ENCODE measurements at places on chromosomes 11 and 22.

DNA sequence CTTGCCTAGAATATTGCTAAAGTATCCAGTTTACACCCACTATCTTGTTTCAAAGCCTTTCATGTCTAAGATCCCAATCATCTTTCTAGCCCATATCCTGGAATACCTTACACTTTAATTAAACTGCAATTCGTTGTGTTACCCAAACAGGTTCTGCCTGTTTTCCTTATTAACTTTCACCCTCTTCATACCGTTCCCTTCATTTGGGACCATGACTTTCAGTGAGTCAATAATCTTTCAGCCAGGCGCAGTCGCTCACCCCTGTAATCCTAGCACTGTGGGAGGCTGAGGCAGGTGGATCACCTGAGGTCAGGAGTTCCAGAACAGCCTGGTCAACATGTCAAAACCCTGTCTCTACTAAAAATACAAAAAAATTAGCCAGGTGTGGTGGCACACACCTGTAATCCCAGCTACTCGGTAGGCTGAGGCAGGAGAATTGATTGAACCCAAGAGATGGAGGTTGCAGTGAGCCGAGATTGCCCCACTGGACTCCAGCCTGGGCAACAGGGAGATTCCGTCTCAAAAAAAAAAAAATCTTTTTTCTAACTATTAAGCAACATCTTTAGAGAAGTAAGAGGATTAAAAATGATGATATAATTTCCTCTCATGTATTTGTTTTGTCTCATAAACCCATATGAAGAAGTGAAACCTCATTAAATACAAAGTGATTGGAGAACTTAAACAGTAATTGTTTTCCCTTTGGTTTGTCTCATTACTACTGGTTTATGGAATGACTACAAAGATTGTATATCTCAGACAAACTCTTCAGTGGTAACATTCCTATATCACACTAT is 20.7 kb downstream of the DMC1 start:
- no peak for DNase-seq

- no peak for DNase-seq
Measured at GRCh38 chr11:78397398-78397797, 20.2 kb downstream of the GAB2 start.

DNA sequence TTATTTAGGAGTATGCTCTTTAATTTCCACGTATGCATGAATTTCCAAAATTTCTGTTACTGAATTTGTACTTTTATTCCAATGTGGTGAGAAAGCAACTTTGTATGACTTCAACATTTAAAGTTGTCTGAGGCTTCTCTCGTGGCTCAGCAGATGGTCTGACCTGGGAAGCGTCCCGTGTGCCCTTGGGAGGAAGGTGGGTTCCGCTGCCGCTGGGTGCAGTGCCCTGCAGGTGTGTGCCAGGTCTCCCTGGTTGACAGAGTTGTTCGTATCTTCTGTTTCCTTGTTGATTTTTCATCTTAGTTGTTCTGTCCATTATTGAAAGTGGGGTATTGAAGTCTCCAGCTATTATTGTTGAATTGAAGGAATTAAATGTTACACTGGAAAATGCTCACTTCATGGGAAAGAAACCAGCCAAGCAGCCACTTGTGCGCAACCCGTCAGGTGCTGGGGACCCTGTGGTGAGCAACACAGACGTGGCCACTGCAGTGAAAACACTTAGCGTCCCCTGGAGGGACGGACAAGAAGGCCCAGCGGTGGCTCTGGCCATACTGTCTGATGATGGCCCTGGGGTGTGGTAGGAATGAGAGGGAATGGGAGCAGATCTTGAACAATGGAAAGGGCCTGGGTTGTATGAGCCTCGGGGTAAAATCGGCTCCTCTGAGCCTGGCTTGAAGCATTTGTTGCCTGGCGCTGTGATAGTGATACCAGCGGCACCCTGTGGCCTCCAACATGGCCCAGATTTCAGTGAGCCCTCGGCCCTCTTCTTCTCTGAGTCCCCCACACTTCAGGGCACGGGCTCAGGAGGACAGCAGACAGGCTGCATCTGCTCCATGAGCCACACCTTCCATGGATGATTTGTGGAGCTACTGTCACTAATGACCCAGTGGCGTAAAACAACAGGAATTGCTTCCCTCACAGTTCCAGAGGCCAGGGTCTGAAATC is 31.5 kb upstream of the KRTAP5-7 start:
- DNase-seq: no peak

GRCh38 chr11:9571763-9572115 is 1.7 kb upstream of the WEE1 start:
- DNase-seq: no peak

DNA sequence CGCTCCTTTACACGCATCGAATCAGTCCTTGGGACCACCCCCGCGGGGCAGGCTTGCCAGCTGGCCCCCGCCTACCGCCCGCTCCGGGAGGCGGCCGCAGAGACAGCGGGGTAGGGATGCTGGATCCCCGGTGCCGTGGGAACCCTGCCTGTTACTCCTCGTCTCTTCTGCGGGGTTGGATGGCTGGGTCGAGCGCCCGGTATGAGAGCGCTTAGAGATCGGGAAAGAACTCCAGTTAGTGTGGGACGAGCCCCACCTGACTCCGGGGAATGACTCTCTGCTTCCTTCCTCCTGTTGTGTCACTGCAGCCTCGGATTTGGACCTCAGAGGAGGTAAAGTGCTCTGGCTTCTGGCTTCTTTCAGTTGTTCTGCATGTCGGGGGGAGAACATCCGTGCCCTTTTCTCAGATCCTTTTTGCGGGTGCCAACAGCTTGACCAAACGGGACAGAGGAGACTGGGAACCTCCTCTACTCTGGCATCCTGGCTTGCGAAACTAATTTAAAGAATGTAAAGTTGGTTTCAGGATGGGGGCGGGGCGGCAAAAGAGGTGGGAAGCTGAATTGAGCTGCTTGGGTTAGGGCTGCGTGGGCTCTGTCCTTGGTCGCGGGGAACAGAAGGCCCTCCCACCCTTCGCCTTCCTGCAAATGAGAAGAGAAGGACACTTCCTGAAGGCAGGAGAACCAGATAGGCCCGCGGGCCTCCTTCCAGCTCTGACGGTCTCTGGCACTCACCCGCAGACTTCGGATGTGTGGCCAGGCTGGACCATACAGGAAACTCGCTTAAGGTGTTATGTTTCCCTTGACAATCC is 938 bp downstream of the LAYN start:
- no peak for DNase-seq

DNA sequence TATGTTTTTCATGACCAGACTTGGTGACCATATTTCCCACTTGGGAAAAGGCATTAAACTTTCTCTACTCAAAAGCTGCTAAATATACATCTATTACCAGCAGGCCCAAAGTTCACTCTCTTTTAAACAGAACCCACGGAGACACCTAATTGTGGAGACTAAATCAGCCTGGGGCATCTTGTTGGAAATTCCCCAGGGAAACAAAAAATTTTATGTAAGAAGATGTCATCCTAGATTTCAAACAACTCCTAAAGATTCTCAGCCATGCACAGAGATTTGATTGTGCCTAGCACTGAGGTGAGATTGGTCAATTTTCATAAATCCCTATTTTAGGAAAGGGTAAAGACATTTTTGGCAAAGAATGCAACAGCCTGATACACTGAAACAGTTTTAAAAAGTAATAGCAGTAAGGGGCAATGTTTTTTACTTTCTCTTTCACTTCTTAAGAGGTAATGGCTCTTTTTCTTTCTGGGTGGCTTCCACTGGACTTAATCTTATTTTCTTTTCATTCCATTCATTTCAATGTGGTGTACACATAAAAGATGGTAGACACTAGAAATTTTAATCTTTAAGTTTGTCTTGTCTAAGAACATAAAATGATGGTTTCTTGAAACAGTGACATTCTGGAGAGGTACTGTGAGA is 9.6 kb downstream of the OR52N2 start:
- DNase-seq: no peak

GRCh38 chr11:108967571-108967970 is 302.7 kb downstream of the DDX10 start:
- no peak for DNase-seq

GRCh38 chr11:118615976-118616371 is 8.6 kb downstream of the PHLDB1 start:
- DNase-seq: no peak

DNA sequence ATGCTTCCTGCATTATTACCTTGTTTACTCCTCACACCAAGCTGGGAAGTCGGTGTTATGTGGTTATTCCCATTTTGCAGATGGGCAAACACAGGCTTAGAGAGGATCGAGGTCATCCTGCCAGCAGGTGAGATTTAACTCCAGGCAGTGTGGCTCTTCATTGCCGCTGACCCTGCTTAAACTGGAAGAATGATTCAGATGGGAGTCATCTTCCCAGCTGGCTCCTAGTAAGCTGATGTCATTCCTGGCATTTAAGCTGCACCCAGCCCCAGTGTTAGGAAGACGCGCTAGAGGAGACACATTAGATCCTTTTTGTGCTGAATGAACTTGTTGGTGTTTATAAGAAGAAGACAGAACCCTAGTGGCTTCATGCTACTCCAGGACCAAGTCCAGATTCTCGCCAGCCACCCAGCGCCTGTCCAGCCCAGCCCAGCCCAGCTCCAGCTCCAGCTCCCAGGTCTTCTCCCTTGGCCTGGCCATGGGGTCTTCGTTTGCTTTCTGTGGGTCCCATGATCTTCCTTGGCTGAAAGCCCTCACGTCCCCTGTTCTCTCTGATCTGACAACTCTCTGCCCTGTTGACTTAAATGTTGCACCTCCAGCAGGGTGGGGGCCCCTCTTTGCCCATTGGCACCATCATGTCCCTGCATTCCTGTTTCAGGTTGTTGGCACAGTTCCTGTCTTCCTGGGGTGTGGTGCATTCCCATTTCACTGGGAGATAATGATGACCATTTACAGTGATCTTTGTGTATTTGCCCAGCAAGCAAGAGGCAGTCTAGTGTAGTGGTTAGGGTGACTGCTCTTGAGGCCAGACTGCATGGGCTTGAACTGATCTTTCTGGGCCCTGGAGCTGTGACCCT is 13.6 kb downstream of the PARVB start:
- DNase-seq: no peak

GRCh38 chr11:15379483-15379882 is 264.8 kb downstream of the INSC start:
- DNase-seq: no peak

DNA sequence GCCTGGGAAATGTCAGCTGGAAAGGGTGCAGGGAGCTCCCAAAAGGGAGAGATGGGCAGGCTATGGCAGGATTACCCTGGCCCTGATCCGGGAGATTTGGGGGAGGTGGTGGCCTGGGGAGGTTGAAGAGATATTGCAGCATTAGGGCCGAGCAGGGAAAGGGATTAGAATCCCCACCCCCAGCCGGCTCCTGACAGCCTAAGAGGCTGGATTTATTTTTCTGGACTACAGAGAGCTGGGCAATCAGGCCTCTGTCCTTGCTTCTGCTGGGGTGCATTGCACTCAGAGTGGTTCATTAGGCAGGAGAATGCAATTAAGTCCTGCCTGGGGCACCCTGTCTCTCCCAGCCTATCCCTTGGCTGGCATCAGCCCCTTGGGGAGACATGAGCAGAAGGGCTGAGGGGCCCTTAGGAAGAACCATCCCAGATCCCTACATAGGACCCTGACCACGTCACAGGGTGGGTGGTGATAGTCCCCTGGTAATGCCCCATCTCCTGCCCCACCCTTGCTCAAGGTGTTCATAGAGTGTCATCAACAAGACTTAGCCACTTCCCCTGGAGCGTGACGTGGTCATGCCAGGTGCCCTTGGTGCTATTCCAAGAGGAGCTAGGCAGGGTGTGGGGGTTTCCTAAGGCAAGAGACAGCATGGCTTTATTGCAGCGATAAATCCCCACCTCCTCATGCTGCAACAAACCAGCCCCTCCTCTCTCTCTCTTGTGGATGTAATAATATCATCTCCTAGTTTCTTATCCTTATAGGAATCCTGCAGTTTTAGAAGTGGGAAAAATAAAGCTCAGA is 38.4 kb upstream of the KLHL35 start:
- DNase-seq: no peak

- no peak for DNase-seq
Measured at GRCh38 chr11:75795276-75796090, 19.5 kb upstream of the UVRAG start.

DNA sequence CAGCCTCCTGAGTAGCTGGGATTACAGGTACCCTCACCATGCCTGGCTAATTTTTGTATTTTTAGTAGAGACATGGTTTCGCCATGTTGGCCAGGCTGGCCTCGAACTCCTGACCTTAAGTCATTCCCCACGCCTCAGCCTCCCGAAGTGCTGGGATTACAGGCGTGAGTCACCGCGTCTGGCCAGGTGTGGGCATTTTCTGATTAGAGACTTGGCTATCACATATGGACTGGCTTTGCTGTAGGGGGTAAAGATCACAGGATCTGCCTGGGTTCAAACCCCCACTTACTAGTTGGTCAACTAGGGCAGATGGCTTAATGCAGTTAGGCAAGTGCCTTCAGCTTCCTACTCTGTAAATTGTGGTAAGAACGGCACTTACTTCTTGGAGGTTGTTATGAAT is 6.5 kb downstream of the CD248 start:
- DNase-seq: no peak

- no peak for DNase-seq
Measured at GRCh38 chr11:14577835-14578529, 57.8 kb upstream of the PSMA1 start.

DNA sequence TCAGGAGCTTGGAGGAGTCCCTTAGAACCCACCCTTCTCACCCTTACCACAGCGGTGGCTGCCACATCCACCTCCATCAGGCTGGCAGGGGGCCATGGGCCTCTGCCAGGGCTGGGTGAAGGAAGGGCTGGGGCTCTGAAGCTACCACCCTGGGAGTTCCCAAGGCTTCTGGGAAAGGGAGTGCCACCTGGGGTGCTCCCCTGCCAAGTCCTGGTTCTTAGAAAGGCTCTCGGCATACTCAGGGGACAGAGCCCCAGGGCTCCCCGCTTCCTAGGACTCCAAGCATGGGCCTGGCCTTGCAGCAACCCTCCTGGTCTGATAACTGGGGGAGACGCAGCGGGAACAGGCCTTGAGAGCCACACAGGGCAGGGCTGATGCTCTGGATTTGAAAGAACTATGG is 438 bp upstream of the PLA2G3 start:
- DNase-seq: no peak

DNA sequence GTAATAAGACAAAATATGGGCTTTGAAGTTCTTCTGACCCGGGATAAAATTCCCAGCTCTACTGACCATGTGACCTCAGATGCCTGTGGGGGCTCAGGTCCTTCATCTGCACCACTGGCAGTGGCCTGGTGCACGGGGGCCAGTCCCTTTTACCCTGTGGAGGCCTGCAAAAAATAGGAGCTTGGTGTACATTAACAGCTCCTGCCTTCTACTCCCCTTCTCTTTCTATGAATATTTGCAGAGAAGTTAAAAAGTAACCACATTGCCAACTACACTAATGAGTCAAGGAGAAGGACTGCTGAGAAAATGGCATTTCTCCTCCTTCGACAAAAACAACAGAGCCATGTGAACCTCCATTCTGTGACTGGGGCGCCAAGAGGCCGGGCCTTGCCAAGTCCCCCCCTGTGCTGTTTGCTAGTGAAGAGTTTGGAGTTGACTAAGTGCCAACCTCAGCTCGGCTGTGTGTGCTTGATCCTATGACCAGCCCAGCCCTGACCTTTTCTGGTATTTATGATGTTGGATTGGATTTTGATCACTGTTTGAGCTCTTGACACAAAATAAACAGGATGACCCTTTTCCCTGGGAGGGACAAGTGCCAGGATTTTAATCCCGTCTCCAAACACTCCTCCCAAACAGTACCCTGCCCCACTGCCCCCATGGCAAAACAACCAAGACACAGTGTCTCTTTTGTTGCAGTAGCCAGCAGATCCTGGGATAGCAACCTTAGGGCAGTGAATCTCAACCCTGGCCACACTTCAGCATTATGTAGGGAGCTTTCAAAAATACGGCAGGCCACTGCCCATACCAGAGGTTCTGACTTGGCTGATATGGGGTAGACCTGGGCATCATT is 380.1 kb downstream of the LARGE1 start:
- no peak for DNase-seq

Measured in stimulated activated CD8-positive, alpha-beta memory T cell treated with anti-CD3 and anti-CD28 coated beads, Interleukin-15, amount 100 ng/mL, for 24 hours (primary cell).